Stimulated activated CD8-positive, alpha-beta memory T cell treated with anti-CD3 and anti-CD28 coated beads, Interleukin-4, amount 100 ng/mL, for 1 hour (primary cell): ENCODE measurements at places on chromosomes 12 and 14.

DNA sequence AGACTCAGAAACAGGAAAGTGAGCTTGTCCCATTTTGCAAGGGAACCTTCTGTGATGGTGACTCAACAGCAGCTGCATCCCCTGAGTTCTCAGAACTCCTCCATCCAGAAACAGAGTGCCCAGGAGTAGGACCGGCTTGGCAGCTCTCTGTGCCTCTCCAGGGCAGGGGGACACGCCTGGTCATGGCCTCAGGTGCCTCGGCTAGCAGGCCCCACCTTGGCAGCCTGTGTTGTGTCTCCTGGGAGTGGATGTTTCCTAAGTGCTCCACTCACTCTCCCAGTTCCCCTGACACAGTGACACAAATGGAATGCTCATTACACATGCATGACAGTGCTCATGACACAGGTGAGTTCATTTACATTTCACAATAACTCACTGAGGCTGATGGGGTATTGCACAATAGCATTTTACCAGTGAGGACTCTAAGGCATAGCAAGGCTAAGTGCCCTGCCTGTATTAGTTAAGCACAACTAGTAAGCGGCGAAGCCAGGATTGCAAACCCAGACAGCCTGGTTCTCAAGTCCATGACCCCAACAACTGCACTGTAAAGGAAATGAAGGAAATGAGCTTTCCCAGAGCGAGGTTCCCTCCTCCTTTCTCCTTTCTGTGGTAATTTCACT is 47.4 kb downstream of the CALM1 start:
- DNase-seq, result no peak

- DNase-seq, result no peak
Observed at GRCh38 chr12:25377469-25378177, 126.9 kb upstream of the KRAS start.

- DNase-seq, result no peak
Observed at GRCh38 chr12:62270384-62270783, 10.2 kb downstream of the USP15 start.

GRCh38 chr12:78406828-78407227 is 457.7 kb upstream of the SYT1 start:
- no peak for DNase-seq

DNA sequence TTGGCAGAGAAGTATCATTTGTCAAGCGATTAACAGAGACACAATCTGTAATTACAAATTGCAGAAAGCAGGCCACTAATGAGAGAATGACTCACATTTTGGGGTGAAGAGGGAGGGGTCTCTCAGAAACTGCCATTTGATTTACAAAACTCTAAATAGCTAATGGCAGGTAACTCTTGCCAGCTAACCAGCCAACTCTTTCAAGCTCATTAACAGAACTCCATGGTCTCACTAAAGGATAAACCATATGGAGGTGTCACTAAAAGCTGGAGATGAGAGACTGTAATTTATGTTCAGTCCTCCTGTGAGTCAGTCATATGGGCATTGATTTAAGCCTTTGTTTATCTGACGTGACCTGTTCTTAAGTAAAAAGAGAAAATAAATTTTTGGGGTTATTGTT is 336.4 kb downstream of the FOXG1 start:
- DNase-seq, result no peak

- DNase-seq, result no peak
Observed at GRCh38 chr12:57175428-57176138, 28.2 kb upstream of the LRP1-AS start.

DNA sequence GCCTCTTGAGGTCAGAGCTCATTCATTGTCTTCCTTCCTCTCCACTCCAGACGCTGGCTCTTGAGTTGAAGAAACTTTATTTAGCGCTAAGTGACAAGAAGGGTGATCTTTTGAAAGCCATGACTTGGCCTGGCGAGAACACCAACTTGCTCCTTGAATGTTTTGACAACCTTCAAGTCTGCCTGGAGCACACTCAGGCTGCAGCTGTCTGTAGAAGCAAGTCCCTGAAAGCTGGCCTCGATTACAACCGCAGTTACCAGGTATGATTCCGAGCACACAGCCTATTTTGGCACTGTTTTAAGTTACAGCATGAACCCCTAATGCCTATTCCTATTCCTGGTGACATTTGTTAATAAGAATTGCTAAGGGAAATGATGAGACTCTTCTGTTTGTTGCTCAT is 167.6 kb downstream of the ESR2 start:
- no peak for DNase-seq

- DNase-seq, result no peak
Observed at GRCh38 chr14:69650948-69651369, 39.6 kb downstream of the SUSD6 start.

DNA sequence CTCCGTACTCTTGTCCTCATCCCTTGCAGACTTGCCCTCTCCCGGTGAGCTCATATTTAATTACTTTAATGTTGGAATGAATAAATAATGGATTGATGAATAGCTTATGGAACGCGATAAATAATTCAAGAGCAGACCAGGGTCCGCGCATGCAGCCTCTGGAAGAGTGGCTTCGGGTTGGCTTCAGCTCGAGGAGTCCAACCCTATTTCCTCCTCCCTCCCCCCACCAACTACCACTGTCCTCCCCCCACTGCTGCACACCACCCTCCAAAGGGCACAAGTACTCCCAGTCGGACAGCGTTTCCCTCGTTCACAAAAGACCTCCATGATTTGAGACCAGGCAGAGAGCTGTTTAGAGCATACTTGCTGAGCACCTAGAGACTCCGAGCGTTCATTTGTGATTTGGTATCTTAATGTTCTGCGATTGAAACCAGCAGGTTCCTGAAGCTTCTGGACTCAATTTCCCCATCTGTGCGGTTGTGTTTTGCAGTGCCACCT is 647 bp upstream of the SIX1 start:
- DNase-seq, result no peak

GRCh38 chr14:70643967-70644366 is 2.3 kb downstream of the TTC9 start:
- DNase-seq, result no peak
